ENCODE measurements at places on chromosomes 12 and 14. TPM values are rescaled to one million over a fixed set of nuclear protein-coding genes. Genes with fewer than 3 reads are reported as not detected.

- peak overlapping the region; percentile 95 for H3K4me3 ChIP-seq
- peaks cover 28% of the 10 kb centered on the region for H3K4me1 ChIP-seq
- H3K27ac ChIP-seq = peak overlapping the region; percentile 84
These were observed 1.3 kb downstream of the MARS1 start for GRCh38 chr12:57489157-57489641.

NKX2-1 gene
- not detected for total RNA-seq

DNA sequence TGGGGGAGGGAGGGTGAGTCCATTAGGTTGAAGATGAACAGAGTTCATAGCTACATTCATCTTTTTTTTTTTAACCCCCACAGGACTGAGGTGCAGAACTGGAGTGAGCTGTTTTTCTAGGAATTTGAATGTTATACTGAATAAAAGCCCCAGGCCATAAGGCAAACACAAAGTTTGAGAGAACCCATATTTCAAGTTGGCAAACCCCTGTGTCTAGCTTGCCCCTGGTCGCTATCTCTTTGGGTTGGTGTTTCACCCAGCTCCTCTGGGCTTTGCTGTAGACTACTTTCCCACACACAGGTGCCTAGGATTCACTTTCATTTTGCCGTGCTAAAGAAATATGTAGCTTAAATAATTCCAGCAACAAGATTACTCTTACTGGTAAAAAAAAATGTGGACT is 5.2 kb upstream of the LMO3 start:
- no peaks in the 10 kb centered on the region for H3K4me1 ChIP-seq
- H3K36me3 ChIP-seq = peaks cover 11% of the 10 kb centered on the region
- H3K27me3 ChIP-seq = peaks cover 19% of the 10 kb centered on the region
- no peak for DNase-seq
- no peak overlapping the region for H3K4me3 ChIP-seq

DLGAP5 gene
- total RNA-seq = 60.6 TPM

- no peaks in the 10 kb centered on the region for H3K4me1 ChIP-seq
- no peak overlapping the region for H3K4me3 ChIP-seq
- no peak for DNase-seq
- H3K36me3 ChIP-seq = peaks cover 15% of the 10 kb centered on the region
- no peak overlapping the region for H3K27ac ChIP-seq
These were observed 72.8 kb downstream of the ZNF664 start for GRCh38 chr12:124045671-124046455.

PIP4K2C gene
- 25.9 TPM for total RNA-seq

GRCh38 chr12:76888775-76889174 is 10.0 kb upstream of the CSRP2 start:
- H3K4me3 ChIP-seq = no peak overlapping the region
- peaks cover 20% of the 10 kb centered on the region for H3K27me3 ChIP-seq

GRCh38 chr12:109273354-109273753 is 35.7 kb downstream of the FOXN4 start:
- H3K27ac ChIP-seq = no peak overlapping the region
- peaks cover 10% of the 10 kb centered on the region for H3K27me3 ChIP-seq
- no peak for DNase-seq
- no peak overlapping the region for H3K4me3 ChIP-seq
- H3K4me1 ChIP-seq = no peaks in the 10 kb centered on the region

UBE3B gene
- total RNA-seq = 39.2 TPM

KRT83 gene
- total RNA-seq = not detected

RNASE7 gene
- total RNA-seq = not detected

DNA sequence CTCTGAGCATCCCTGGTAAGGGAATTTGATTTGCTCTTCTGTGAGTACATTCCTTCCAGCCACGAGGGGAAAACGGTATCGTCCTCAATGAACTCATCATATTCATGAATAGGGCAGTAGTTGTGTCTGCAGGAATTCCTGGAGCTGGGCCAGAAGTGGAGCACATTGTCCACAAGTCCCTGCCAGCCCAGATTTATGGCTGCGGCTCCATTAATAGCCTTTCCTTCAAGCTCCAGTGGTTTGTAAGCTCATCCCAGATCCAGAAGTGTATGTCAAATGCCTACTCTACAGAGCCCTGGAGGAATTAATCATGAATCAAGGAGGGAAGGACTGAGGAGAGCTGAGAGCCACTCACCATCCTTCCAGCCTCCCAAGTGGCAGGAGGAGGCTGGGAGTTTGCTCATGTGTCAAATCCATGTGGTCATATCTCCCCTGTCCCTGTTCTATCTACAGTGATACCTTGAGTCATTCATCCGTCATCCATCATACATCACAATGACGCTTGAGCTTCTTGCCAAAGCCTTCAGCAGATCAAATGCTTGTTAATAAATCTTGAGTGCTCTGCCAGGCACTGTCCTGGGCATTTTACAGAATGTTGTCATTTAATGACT is 65.5 kb downstream of the SVOP start:
- H3K27ac ChIP-seq = no peak overlapping the region
- H3K4me3 ChIP-seq = no peak overlapping the region
- H3K36me3 ChIP-seq = no peaks in the 10 kb centered on the region
- no peak for DNase-seq
- no peaks in the 10 kb centered on the region for H3K4me1 ChIP-seq

DNA sequence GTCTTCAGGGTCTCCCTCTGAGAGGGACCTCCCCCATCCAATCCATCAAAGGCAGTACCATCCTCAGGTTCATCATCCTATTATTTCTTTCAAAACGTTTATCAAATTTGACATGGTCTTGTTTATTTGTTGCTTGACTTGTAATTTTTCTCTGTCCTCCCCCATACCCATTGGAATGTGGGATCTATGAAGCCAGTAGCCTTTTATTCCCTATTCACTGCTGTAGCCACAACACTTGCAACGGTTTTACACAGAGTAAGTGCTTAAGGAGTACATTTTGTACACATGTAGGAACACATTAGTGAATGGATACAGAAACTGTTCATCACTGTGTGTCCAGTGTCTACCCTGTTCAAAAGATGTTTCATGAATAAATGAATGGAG is 41.5 kb downstream of the IGF1 start:
- H3K27ac ChIP-seq = no peak overlapping the region
- H3K4me1 ChIP-seq = no peaks in the 10 kb centered on the region
- peaks cover 22% of the 10 kb centered on the region for H3K27me3 ChIP-seq
- H3K4me3 ChIP-seq = no peak overlapping the region
- H3K36me3 ChIP-seq = no peaks in the 10 kb centered on the region
- no peak for DNase-seq

CCDC197 gene
- total RNA-seq = not detected

KCNH3 gene
- total RNA-seq = 0.70 TPM

Measured in natural killer cell treated with Interleukin-12 subunit alpha and Interleukin-12 subunit beta and Interleukin-15 and Interleukin-18, amount 100 ng/mL, for 72 hours (primary cell).